ENCODE measurements at places on chromosomes 7 and 10. TPM values are rescaled to one million over a fixed set of nuclear protein-coding genes. Genes with fewer than 3 reads are reported as not detected.

DNA sequence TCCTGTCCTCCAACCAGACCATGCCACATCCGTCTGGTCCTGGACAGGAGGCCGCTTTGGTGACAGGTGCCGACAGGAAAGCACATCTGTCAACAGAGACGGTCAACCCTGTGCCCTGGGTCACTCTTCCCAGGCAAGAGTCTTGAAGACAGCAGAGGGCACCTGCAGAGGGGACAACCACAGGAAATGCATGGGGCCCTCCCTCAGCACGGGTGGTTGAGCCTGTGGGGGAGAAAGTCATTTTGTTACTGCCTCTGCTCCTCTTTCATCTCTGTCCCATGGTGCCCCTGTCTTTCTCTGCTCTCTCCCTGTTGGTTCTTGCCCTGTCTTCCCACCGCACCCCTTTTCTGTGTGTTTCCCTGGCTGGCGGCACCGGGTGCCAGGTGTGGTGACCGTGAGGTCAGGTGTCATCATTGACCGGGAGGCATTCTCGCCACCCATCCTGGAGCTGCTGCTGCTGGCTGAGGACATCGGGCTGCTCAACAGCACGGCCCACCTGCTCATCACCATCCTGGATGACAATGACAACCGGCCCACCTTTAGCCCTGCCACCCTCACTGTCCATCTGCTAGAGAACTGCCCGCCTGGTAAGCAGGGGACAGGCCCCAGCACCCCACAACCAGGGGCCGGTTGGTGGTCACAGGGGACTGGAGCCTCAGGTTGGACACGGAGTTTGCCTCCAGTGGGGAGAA is 17.6 kb upstream of the VSIR start:
- no peak for DNase-seq

The MLXIPL gene
- polyA plus RNA-seq: 0.10 TPM

The GNAT3 gene
- 0.11 TPM for polyA plus RNA-seq

The PPP1R17 gene
- polyA plus RNA-seq: not detected

The AOAH gene
- 2.5 TPM for polyA plus RNA-seq

DNA sequence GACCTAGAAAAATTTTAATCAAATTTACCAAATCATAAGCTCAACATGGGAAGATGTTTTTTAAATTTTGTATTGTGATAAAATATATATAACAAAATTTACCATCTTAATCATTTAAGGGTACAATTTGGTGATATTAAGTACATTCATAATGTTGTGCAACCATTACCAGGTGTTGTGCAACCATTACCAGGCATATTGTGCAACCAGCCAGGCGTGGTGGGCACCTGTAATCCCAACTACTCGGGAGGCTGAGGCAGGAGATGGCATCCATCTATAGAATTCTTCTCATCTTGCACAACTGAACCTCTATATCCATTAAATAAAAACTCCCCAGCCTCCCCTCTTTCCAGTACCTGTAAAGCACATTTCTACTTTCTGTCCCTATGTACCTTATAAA is 124.5 kb upstream of the SLC13A1 start:
- no peak for DNase-seq

GRCh38 chr10:27620430-27621397 is 116.6 kb downstream of the RAB18 start:
- peak; percentile 74 for DNase-seq

GRCh38 chr7:131897016-131897789 is 340.8 kb upstream of the PODXL start:
- DNase-seq: no peak

The ADAMTS14 gene
- polyA plus RNA-seq: 17.9 TPM

GRCh38 chr7:11710377-11710776 is 121.6 kb downstream of the THSD7A start:
- DNase-seq: no peak

- DNase-seq: no peak
Measured at GRCh38 chr7:14698239-14698638, 204.3 kb downstream of the DGKB start.

- no peak for DNase-seq
Measured at GRCh38 chr7:73851410-73852338, 9.3 kb upstream of the TMEM270 start.

GRCh38 chr10:110409926-110410325 is 87.8 kb upstream of the DUSP5 start:
- no peak for DNase-seq

GRCh38 chr10:80408242-80409101 is at the start of gene PRXL2A:
TSS of gene PRXL2A (plus strand) at chr10:80408551. CDS start at chr10:80420468, 11,917 bp downstream.
- no peak for DNase-seq

DNA sequence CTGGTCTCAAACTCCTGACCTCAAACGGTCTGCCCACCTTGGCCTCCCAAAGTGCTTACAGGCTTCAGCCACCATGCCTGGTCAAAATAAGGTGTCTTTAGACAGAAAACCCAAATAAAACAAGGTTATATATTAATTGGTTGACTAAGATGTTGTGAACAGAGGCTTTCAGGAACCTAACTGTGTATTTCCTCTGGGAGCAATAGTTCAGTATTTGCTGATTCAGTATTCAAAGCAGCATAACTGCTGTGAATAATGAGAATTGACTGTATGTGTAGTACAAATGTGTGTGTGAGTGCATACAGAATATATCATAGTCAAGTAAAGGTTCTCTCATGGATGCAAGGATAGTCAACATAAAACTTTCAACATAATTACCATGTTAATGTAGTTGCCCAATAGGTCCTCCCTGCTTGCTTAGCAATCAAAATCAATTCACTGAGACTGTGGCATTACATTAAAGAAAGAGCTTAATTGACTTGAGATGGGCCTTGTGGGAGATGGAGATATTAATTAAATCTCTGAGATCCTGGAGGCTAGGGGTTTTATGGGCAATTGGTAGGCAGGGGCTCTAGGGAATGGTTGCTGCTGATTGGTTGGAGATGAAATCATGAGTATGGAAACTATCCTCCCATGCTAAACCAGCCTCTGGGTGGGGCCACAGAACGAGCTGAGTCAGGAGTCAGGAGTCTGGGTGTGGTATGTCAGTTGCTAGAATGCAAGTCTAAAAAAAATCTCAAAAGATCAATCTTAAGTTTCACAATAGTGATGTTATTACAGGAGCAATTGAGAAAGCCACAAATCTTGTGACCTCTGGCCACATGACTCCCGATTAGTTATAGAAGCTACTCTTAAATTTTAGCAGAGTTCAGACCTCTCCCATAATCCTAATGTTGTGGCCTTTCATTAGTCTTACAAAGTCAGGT is 162.7 kb downstream of the AKR1D1 start:
- DNase-seq: no peak

DNA sequence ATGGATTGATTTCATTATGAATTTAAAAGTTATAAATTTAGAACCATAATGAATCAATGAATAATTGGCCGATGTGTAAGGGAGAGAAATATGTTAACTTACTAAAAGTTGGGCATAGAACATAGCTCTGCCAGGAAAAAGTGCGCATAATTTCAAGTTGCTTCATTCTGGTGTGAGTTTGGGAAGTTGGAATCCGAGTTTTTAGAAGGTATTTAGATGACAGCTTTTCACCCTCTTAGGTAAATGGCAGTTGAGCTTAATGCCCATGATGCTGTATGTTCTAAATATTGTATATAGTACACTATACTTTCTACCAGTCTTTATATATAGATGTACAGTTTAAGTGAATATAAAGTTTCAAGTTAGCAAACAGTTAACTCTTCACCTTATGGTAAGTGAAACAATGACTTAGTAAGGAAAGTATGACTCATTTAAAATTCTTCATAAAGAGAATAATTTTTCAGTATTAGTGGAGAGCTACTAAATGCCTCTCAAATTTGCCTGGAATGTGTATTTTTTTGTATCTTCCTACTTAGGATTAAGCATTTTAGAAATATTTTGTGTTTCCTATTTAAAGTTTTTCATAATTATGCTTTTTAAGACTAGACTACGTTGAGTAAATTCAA is 1.6 kb downstream of the C1GALT1 start:
- no peak for DNase-seq

GRCh38 chr7:150439967-150440366 is 10.5 kb upstream of the GIMAP8 start:
- no peak for DNase-seq

The HMX3 gene
- not detected for polyA plus RNA-seq

The GRM3 gene
- not detected for polyA plus RNA-seq

Data from forelimb muscle (tissue), 1 donor.